Ascending aorta (tissue), 2 donors: ENCODE measurements at places on chromosomes 2 and 18. TPM values are rescaled to one million over a fixed set of nuclear protein-coding genes. Genes with fewer than 3 reads are reported as not detected.

DNA sequence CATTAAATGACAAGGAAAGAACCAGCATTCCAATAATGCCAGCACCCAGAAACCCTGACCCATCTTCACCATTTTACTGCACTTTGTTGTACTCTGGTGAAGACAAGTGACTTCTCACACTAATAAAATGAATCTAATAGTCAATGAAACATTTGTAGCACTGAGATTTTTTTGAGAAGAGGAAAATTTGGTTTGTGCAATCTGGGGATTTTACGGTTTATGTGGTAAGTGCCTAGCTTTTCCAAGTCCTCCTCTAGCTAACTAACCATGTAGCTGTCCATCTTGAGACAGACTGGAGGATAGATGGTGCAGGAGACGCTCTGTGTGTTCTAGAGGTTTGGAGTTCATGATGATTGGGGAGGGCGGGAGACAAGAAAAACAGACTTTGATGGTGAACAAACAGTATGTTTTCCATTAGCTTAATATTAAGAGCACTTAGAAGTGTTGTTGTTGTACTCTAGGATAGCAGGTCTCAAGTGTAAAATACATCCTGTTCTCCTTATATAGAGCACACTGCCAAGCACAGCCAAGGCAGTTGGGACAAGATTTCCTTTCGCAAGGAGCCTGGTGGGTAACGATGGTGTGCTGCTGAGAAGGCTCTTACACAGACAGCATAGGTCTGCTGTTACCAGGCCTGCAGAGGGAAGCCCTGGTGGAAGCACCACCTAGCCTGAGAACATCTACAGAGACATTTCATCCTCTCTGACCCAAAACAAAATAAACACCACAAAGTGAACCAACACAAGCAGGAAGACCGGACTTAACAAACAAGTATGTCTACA lies 83.7 kb downstream of the BCL11A start:
- DNase-seq: no peak

DNA sequence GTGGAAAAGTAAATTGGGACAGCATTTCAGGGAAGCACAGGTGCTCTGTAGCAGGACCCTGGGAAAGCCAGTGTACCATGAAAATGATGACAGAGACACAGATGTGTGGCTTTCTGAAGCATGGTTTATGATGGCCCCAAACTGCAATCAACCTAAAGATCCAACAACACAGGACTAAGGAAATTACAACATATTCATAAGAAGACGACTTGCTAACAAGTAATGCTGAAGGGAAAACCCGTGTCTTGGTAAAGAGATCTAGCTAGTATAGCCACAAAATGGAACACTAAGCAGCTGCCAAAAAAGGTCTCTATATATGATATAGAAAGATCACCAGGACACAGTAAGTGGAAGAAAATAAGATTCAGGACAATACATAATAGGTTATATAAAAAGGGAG lies 53.2 kb downstream of the UXS1 start:
- no peak for DNase-seq

GRCh38 chr18:37582261-37582660 lies 16.7 kb upstream of the CELF4 start:
- DNase-seq: no peak

- no peak for DNase-seq
Observed at GRCh38 chr2:164412831-164413230, 208.5 kb downstream of the GRB14 start.

DNA sequence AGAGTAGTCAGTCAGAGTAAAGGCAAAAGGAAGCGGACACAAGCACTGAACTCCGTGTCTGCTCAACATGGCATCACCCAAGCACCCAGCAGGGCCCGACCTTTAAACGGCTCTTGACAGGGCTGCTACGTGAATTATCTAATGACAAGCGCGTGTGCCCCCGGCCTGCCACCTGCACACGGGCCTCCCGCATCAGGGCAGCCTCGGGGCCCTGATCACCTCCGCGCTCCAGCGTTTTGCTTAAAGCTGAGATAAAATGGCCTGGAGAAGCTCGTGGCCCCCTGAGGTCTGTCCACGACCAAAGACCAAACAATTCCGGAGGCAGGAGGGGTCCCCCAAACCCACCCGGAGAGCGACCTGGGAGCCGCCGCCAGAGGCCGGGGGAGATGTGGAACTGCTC lies 376 bp downstream of the NDUFA10 start:
- no peak for DNase-seq

DNA sequence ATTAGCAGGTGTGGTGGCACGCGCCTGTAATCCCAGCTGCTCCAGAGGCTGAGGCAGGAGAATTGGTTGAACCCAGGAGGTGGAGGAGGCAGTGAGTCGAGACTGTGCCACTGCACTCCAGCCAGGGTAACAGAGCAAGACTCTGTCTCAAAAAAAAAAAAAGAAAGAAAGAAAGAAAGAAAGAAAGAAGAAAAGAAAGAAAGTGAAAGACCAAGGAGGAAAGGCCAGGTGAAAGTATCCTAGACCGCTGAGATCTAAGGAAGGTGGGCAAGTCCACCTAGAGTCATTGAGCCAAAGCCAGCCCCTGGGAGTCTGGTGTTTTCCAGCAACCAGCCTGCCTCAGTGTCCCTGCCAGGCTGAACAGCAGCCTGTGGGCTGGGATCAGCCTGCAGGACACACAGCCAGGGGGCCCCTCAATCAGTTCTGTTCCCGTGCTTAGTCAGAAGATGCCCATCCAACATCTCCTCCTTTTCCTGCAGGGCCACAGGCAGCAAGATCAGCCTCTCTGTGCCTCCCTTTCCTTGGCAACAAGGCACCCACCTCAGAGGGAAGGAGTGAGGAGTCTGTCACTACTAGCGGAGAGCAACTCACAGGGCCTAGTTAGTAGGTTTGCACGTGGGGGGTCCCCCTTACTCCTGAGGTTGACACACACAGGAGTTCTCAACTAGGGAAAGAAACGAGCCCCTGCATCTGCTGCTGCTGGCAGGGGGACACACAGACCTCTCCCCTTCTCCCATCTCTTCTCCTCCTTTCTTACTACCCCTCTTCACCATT lies 64.1 kb downstream of the SMAD7 start:
- DNase-seq: no peak

DNA sequence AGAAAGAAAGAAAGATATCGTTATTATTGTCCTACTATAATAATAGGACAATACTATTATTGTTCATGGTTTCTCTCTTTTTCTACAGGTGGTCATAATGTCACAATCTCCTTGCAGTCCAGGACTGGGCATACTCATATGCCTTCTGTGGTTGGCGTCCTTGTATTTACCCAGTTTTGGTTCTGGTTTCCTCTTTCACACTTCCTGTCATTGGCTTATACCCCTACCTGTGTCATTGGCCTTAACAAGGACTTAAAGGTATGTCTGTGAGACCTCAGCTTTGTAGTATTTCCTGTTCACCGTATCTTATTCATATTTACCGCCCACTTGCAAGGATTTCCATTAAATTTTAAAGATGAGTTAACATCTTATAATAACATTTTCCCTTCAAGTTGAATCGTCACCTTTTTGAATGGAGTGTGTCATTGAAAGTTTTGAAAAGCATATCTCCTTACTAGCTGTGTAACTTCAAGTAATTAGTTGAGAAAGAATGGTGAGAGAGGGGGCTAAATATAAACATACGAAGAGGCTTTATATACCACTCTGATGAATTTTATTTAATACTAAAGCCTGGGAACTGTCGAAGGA lies 36.5 kb upstream of the HTR2B start:
- DNase-seq: no peak

Gene PLGLB2
- not detected for total RNA-seq

GRCh38 chr2:137842430-137842829 lies 121.8 kb upstream of the HNMT start:
- no peak for DNase-seq

Gene EN1
- not detected for total RNA-seq

DNA sequence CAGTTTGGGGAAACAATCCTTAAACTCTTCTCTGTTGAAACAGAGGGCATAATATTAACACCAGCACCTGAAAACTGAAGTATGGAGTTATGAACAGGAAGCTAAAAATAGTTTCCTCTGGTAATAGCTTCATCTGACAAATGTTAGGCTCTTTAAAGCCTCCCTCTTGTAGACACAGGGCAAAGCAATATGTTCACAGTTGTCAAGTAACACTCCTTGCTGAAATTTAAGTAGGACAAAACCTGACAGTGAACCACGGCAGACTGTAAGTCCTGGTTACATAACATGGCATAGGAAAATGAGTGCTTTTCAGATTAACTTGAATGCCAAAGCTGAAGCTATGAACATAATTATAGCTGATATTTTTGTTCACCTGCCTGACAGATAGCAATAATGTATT lies 172.9 kb downstream of the CMPK2 start:
- DNase-seq: no peak

GRCh38 chr18:78903436-78904178 lies 76.0 kb upstream of the SALL3 start:
- no peak for DNase-seq

DNA sequence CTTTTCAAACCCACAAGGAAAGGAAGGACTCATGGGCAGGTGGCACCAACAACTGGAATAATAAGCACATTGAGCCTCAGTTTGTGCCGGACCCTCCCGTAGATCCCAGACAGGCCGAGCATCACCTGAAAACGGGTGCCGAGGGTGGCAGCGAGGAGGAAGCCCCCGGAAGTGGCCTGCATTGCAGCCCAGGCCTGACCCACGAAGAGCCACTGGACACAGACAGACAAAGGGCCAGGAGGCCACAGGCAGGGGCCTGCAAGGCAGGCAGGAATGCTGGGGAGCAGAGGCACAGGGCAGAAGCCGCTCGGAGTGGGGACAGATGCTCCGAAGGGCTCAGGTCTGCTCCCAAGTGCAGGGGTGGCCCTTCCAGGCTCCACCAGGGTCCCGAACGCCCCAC lies 31.7 kb downstream of the MTERF4 start:
- DNase-seq: no peak

DNA sequence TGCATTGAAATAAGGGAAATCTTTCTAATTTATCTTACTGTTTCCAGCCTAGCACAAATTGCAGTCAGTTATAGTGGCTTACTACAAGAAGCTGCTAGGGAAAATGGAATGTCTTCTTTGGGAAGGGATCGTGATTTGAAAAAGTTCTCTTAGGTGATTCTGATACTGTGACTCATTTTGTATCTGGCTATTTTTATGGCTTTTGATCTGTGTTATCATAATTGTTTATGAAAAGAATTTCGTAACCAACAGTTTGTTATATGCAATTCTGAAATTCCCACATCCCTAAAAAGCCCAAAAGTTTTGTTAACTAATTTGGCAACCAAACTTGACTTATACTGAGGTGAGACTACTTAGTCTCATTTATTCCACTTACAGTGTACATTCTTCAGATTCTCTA lies 12.4 kb downstream of the PTPN4 start:
- no peak for DNase-seq

DNA sequence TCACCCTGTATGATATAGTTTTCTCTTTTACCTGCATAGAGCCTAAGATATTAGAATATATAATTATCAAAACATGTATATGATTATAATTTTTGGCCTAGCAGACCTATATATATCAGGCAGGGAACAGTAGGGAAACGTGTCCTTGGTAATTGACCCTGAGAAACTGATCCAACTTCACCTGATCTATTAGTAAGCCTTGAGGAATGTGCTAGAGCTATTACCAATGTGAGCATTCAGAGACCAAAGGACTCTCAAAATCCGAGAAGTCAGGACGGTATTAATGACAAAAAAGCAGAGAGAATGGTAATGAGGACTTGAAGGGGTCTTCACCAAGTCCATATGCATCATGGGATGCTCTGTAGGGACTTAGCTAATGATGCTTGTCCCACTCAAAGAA lies 571.9 kb downstream of the CPS1 start:
- no peak for DNase-seq

GRCh38 chr2:53265544-53266299 lies 501.9 kb upstream of the CHAC2 start:
- DNase-seq: no peak

Gene ELOA2
- not detected for total RNA-seq

DNA sequence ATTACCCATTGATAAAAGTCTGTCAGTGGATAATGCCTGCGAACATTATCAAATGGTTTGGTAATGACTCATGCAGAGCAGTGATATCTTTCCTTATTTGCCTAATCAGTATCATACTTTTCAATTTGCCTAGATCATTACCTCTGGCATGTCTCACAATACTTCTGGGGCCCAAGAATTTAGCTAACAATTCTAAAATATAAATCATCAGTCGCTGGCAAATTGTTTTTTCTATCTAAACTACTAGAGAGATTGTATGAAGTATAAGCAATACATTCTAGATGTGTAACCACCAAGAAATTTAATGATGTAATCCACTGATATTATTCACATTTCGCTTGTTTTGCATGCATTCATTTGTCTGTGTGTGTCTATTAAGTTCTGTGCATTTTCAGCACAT lies 191.2 kb upstream of the CDH19 start:
- no peak for DNase-seq

- DNase-seq: no peak
Observed at GRCh38 chr2:113162173-113162572, 11.6 kb upstream of the PSD4 start.
